ENCODE measurements at places on chromosomes 1 and 21. TPM values are rescaled to one million over a fixed set of nuclear protein-coding genes. Genes with fewer than 3 reads are reported as not detected.

GRCh38 chr21:45830720-45831366 is 150.7 kb upstream of the COL6A1 start:
- DNase-seq: no peak

- DNase-seq: no peak
Observed at GRCh38 chr1:246005067-246005466, 502.0 kb downstream of the SMYD3 start.

- DNase-seq: no peak
Observed at GRCh38 chr1:62358665-62359373, 39.6 kb upstream of the KANK4 start.

DNA sequence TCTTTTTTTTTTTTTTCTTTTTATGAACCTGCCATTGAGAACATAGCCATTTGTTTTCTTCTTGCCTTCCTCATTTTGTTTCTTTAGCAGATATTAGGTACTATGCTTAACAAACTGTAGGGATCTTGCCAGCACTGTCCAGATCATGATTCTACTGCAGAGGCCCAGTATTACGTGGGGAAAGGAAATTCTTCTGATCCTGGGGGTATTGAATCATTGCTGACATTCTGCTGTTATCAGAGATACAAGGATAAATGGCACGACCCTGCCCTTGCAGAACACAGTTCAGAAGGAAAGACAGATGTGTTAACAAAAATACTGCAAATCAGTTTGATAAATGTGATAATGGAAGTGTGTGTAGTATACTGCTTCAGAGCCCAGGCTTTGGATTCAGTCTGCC is 56.2 kb downstream of the BTBD8 start:
- DNase-seq: no peak

DNA sequence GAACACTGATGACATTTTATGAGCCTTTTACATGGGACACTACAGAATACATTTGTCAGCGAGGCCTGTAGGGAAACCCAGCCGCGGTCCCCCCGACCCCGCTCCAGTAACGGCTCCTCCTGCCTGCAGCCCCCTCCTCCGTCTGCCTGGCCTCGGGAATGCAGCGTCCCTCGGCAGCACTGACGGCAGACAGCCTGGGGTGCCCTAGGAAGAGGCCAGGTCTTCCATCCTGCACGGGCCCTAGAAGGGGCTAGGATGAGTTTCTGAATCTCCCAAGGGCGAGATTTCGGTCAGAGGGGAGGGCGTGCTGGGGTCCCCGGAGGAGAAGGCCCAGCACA is 8.4 kb downstream of the SAMD11 start:
- no peak for DNase-seq

DNA sequence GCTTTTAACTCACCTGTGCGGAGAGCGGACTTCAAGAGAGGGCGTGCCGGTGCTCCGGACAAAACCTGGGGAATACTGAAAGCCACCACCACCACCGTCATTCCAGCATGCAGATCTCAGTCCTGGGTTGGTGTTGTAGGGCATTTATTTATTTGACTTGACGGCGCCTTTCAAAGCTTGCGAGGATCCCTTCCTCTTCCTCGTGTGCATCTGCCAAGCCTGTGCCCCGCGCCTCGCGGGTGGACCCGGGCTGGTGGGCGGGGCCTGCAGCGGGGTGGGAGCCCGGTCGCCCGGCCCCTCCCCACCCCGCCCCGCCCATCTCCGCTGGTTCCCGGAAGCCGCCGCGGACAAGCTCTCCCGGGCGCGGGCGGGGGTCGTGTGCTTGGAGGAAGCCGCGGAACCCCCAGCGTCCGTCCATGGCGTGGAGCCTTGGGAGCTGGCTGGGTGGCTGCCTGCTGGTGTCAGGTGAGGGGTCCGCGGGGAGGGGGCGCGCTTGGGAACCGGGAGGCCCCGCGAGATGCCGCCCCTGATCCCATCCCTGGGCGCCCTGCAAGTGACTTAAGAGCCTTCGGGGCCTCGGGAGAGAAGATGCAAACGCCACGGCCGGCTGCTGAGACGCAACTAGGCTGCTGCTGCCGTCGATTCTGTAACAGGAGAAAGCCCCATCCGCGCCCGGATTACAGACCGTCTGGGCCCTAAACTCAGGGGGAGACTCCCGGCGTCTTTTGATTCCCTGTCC is at the start of gene IL10RB:
Gene IL10RB (plus strand): TSS at position 318 of the 739 bp plus-strand sequence. CDS start 99 bp downstream, at position 417.
- peak; percentile 71 for DNase-seq

- DNase-seq: peak; percentile 90
Observed at GRCh38 chr1:161132410-161133219, at the start of gene DEDD. TSS of gene DEDD (minus strand) at chr1:161132667. CDS start at chr1:161124462, 8,205 bp downstream.

DNA sequence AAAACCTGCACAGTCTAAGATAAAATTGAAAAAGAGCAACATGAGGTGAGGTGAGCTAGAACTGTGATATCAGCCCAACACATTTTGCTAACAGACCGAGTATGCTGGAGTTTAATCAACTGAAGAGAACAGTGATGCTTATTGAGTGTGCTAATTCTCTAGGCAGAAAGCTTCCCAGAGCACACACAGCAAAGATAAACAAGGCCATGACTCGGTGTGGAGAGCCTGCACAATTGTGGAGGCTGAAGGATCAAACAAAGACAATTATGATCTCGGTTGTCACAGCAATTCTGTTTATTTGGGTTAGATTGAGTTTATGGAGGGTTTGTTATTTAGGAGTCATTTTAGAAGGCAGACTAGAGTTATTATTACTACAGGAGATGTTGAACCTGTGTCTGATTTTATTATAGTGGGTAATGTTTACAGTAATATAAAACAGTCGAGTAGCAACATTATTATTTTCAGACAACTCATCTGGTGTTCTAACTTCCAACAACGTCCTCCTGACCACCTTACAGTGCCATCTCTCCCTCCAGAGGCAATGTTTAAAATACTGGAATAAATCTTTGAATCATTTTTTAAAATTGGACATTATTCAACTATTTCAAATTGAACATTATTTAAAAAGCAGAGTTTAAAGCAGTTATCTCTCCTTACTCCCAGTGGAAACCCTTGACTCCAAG is 40.2 kb downstream of the DPT start:
- DNase-seq: no peak

Gene SPRR5
- total RNA-seq: not detected
